ENCODE measurements at places on chromosomes 3 and 15. TPM values are rescaled to one million over a fixed set of nuclear protein-coding genes. Genes with fewer than 3 reads are reported as not detected.

- no peak for DNase-seq
These were observed 19.1 kb downstream of the PAQR9 start for GRCh38 chr3:142944342-142944741.

- DNase-seq = no peak
These were observed 1.1 kb downstream of the TICRR start for GRCh38 chr15:89576417-89576773.

- DNase-seq = no peak
These were observed 40.6 kb downstream of the TPRA1 start for GRCh38 chr3:127549826-127550467.

DNA sequence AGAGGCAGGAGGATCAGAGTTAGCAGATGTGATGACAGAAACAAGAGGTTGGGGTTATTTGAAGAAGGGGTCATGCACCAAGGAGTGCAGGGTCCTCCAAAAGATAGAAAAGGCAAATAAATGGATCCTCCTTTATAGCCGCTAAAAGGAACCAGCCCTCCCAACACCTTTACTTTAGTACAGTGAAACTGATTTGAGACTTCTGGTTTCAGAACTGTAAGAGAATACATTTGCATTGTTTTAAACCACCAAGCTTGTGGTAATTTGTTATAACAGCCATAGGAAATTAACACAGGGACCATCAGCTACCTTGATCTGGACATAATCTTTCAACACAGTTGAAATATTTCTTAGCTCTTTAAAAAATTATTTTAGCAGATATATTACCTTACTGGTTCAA lies 166.6 kb downstream of the TIGIT start:
- DNase-seq = no peak

DNA sequence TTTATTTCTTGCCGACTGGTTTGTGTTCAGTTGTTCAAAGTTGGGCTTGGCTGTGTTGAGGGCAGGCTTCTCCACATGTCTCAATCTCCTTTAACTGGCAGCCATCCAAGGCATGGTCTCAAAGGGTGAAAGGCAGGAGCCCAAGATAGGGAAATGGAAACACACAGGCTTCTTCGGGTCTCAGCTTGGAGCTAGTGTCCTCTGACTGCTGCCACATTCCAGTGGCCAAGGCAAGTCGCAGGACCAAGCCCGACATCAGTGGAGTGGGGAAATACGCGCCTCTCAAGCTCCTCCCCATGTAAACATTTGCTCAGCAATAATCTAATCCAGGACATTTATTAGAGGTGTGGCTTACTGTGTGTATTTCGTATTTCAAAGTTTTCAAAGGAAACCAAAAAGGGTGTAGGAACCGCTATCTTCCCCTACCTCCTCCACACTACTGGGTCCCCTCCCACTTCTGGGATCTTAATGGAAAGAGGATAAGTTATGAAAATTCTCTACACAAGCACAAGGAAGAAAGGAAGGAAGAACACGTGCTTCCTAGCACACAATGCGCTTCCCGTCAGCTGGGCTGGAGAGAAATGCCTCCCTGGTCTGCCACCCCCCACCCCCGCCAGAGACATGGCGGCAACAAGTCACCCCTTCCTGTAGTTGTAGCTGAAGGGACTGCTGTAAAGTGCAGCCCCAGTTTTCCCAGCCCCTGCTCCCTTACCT lies 181.7 kb downstream of the FAM43A start:
- DNase-seq = no peak

DNA sequence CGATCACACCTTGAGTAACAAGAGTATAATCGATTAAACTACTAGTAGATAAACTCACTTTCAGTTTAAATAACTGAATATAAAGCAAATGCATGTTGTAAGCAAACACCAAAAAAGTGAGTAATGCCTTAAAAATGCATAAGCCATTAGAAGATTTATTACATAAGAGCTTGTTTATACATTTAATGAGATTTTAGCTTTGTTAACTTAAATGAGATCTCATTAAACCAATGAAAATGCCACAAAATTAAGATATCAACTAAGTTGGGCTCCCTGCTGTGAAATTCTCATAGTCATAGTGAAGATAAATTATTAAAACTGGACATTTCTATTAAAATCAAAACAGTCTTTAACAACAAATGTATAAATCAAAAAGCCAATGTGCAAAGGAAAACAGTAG lies 701.2 kb downstream of the NLGN1 start:
- no peak for DNase-seq

Gene SLC6A20
- total RNA-seq = 55.4 TPM
